HFFc6 (cell line): ENCODE measurements at places on chromosomes 7 and 10. TPM values are rescaled to one million over a fixed set of nuclear protein-coding genes. Genes with fewer than 3 reads are reported as not detected.

TSPAN12 gene
- total RNA-seq: 0.21 to 0.53 TPM (median 0.39 TPM) in 3 replicates

DNA sequence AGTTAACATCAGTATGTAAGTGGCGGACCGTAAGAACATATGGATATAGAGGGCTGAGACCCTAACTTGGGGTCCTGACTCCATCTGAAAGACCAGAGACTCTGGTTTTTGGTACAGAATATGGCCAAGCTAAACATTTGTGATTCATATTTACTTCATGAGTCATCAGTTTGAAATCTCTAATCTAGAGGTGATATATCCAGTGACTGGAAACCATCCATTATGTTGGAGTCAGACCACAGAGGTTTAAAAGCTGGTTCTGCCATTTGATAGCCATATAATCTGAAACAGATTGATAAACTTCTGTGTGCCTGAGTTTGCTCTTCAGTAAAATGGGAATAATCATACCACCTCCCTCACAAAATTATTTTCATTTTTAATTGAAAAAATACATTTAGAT is 505.3 kb downstream of the SORCS3 start:
- no peaks in the 10 kb centered on the region for H3K36me3 ChIP-seq
- no peaks in the 10 kb centered on the region; the same call in 1 of the 2 replicates for H3K27me3 ChIP-seq
- no peak overlapping the region for H3K27ac ChIP-seq
- no peak for DNase-seq
- H3K4me3 ChIP-seq: no peak overlapping the region
- no peaks in the 10 kb centered on the region for H3K4me1 ChIP-seq

RADIL gene
- total RNA-seq: 0.23 to 0.30 TPM (median 0.25 TPM) in 3 replicates

- no peak overlapping the region for H3K27ac ChIP-seq
- peak; percentile 13 for DNase-seq
- H3K27me3 ChIP-seq: peaks cover 6% of the 10 kb centered on the region; the same call in 1 of the 2 replicates
- H3K36me3 ChIP-seq: no peaks in the 10 kb centered on the region
- H3K4me3 ChIP-seq: no peak overlapping the region
- no peaks in the 10 kb centered on the region; the same call in 1 of the 2 replicates for H3K4me1 ChIP-seq
Observed at GRCh38 chr7:123624527-123625183, 23.0 kb downstream of the ASB15 start.

DNA sequence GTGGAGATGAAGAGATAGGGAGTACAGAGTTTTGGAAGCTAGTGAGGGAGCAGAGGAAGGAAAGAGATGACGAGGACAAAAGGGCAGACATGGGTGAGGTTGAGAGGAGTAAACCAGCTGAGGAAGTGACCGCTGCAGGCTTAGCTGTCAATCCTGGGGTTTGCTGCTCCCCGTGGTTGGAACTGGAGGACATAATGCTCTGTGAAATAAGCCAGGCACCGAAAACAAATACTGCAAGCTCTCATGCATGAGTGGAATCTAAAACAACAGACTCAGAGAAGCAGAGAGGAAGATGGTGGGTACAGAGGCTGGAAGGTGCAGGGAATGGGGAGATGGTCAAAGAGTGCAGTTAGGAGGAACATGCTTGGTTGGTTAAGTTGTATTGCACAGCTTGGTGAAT is 482.2 kb upstream of the C7orf33 start:
- H3K4me1 ChIP-seq: no peaks in the 10 kb centered on the region
- H3K27me3 ChIP-seq: peaks cover 2% of the 10 kb centered on the region; the same call in 1 of the 2 replicates
- no peak overlapping the region for H3K27ac ChIP-seq
- no peaks in the 10 kb centered on the region for H3K36me3 ChIP-seq
- no peak for DNase-seq

SFTPA1 gene
- total RNA-seq: not detected in 3 replicates

DNA sequence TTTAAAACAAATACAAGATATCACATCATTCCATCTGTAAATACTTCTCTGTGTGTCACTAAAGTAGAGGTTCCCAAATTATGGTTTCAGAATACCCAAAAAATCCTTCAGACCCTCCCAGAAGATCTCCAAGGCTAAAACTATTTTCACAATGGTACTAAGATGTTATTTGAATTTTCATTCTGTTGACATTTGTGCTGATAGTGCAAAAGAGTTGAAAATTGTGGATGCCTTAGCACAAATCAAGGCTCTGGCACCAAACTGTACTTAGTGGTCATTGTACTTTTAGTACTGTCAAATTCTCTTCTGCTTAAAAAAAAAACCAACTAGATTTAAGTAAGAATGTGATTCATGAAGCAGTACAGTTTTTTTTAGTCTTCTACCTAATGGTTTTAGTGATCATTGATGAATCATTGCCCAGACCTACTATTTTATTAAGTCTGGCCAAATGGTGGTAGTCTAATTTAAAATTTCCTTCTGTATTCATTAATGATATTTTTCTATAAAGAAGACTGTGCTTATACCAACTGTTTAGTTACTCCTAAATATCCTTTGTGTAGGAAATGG is 50.5 kb downstream of the TPST1 start:
- no peaks in the 10 kb centered on the region; the same call in 1 of the 2 replicates for H3K27me3 ChIP-seq
- H3K4me1 ChIP-seq: peaks cover 54% of the 10 kb centered on the region
- peak overlapping the region; percentile 77 for H3K27ac ChIP-seq
- peak overlapping the region; percentile 67 for H3K4me3 ChIP-seq
- peaks cover 17% of the 10 kb centered on the region; the same call in 1 of the 2 replicates for H3K36me3 ChIP-seq

IDI2 gene
- total RNA-seq: not detected in 3 replicates

GRCh38 chr7:120436487-120437060 is 163.6 kb downstream of the KCND2 start:
- H3K27ac ChIP-seq: no peak overlapping the region
- no peak for DNase-seq
- H3K36me3 ChIP-seq: no peaks in the 10 kb centered on the region

GRCh38 chr7:36765605-36766004 is 41.3 kb upstream of the AOAH start:
- no peaks in the 10 kb centered on the region for H3K36me3 ChIP-seq
- DNase-seq: no peak

DMBT1 gene
- 0.07 TPM in 1 of 3 replicates, not detected in the others for total RNA-seq

GRCh38 chr7:87784424-87784823 is 91.7 kb downstream of the SLC25A40 start:
- no peak overlapping the region for H3K27ac ChIP-seq
- H3K4me3 ChIP-seq: no peak overlapping the region
- H3K4me1 ChIP-seq: no peaks in the 10 kb centered on the region
- H3K36me3 ChIP-seq: no peaks in the 10 kb centered on the region

DNA sequence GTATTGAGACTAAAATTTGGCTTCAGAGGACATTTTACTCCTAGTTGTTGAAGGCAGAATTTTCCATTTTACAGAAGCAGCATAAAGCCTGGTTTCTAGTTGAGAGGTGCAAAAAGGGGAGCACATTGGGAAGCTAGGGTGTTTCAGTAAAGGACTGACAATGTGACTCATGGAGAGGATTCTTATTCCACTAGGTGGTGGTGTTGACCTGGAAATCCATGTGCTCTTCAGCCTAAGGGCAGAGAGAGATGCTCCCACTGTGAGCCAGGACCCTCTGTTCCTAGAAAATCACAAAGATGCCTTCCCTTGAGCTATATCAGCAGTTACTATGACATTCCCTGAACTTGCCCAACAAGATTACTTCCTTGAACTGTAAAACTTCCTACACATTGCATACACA is 687.8 kb downstream of the IPMK start:
- H3K36me3 ChIP-seq: no peaks in the 10 kb centered on the region
- H3K27ac ChIP-seq: no peak overlapping the region
- no peak overlapping the region for H3K4me3 ChIP-seq
- H3K4me1 ChIP-seq: no peaks in the 10 kb centered on the region
- no peak for DNase-seq

DNA sequence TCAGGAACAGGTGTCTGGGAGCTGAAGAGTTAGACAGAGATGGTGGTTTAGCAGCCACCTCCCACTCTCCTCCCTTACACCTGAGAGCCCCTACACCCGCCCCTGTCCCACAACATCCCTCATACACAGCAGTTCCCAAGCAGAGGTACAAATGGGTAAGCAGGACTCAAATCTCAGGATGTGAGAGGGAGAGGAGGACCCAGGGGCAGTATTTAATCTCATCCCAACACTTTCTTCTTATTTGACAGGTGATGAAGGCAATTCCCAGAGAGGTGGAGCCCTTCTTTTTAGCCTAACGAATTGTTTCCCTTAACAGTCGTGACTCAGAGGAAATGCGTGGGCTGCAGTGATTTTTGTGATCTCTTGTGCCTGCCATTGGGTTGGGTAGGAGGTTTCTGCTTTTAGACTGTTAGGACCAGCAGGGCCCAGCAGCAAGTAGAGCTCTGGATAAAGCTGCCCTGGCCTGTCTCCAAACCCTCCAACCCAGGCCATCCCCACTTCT is 191.3 kb downstream of the HECW1 start:
- peaks cover 38% of the 10 kb centered on the region for H3K4me1 ChIP-seq
- no peak overlapping the region for H3K4me3 ChIP-seq
- H3K36me3 ChIP-seq: no peaks in the 10 kb centered on the region
- H3K27me3 ChIP-seq: no peaks in the 10 kb centered on the region
- no peak for DNase-seq
- no peak overlapping the region for H3K27ac ChIP-seq

DNA sequence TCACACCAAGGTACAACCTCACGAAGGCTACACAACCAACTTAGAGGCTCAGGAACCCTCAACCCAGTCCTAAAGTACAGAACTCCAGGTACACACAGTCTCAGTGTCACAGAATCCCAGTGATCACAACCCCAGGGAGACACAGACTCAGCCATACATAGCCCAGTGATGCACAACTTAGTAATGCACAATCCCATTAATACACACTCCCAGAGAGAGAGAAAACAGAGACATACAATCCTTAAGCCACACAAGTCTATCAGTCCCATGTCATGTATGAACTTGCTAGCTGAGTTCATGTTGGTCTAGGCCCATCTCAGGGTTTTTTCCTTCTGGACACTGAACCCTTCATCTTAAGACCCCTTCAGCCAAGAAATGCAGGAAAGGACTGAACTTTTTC is 4.6 kb downstream of the KCNIP2 start:
- H3K4me1 ChIP-seq: peaks cover 29% of the 10 kb centered on the region
- H3K27ac ChIP-seq: peak overlapping the region; percentile 18; the same call in 1 of the 2 replicates
- H3K27me3 ChIP-seq: peaks cover 4% of the 10 kb centered on the region
- no peaks in the 10 kb centered on the region for H3K36me3 ChIP-seq
- DNase-seq: no peak

GRCh38 chr7:81075150-81075549 is 156.3 kb upstream of the SEMA3C start:
- peaks cover 28% of the 10 kb centered on the region for H3K4me1 ChIP-seq
- no peaks in the 10 kb centered on the region for H3K27me3 ChIP-seq
- peak; percentile 24 for DNase-seq

DNA sequence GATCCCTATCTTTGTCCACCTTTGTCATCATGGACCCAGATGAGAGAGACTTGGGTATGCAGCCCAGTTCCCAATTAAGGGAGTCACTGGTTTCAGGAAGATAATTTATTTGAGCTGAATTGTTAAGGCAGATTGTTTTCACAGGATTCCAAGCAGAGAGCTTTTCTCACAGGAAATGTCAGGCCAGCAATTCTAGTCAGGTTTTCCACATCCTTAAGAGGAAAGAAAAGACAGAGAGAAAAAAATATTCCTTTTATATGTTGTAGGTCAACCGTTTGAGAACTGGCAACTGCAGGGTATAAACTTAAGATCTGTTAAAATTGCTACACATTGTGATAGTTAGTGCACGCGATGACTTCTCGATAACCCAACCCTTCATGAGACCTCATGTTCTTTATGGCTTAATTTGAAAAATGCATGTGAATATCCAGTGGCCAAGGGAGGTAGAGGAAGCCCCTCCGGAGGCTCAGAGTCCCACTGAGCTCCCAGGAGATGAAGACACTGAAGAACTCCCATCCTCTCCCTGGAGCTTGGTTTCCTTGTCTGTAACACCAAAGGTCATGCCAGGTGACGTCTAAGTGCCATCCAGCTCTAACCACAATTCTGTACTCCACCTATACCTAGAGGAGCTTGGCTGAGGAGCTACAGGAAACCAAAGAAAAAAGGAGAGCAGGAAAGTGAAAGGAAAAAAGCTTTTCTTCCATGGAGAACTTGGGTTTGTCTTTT is 45.6 kb downstream of the MINDY4 start:
- peaks cover 32% of the 10 kb centered on the region for H3K4me1 ChIP-seq
- H3K4me3 ChIP-seq: peak overlapping the region; percentile 63
- H3K36me3 ChIP-seq: no peaks in the 10 kb centered on the region; the same call in 1 of the 2 replicates
- peaks cover 6% of the 10 kb centered on the region; the same call in 1 of the 2 replicates for H3K27me3 ChIP-seq
- DNase-seq: no peak
- 0 out of 2 replicates have a peak overlapping the region, but pooled peaks have one; percentile 15 for H3K27ac ChIP-seq

- DNase-seq: peak; percentile 5
- H3K27me3 ChIP-seq: no peaks in the 10 kb centered on the region; the same call in 1 of the 2 replicates
- peaks cover 4% of the 10 kb centered on the region; the same call in 1 of the 2 replicates for H3K4me1 ChIP-seq
- H3K27ac ChIP-seq: no peak overlapping the region
- peaks cover 12% of the 10 kb centered on the region; the same call in 1 of the 2 replicates for H3K36me3 ChIP-seq
Observed at GRCh38 chr7:105656922-105657521, 75.7 kb upstream of the EFCAB10 start.

TMEM26 gene
- total RNA-seq: 0.08 TPM in 1 of 2 replicates, not detected in the other

- peak; percentile 41 for DNase-seq
- H3K27ac ChIP-seq: no peak overlapping the region
- peaks cover 21% of the 10 kb centered on the region for H3K4me1 ChIP-seq
- H3K36me3 ChIP-seq: no peaks in the 10 kb centered on the region
Observed at GRCh38 chr7:129514683-129515082, 12.4 kb downstream of the SMKR1 start.

TEX47 gene
- not detected in 3 replicates for total RNA-seq

DNA sequence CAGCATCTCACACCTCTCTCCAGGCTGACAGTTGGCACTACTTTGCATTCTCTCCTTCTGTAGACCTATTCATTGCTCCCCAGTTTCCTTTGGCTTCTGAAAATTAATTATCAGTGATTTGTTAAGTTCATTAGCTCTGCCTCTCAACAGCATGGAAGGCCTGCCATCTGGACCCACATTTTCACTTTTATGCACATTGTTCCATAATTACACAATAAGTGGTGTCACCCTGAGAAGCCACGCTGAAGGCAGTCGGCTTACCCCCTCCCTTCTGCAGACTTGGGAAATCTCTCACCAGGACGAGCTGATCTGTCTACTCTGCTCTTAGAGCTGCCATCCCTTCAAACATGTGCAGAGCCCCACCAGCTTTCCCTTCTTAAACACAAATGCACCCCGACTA is 64.7 kb downstream of the SLIT1 start:
- H3K4me3 ChIP-seq: no peak overlapping the region
- H3K36me3 ChIP-seq: no peaks in the 10 kb centered on the region
- no peak overlapping the region for H3K27ac ChIP-seq
- H3K4me1 ChIP-seq: no peaks in the 10 kb centered on the region
- peaks cover 38% of the 10 kb centered on the region for H3K27me3 ChIP-seq

- peaks cover 8% of the 10 kb centered on the region; the same call in 1 of the 2 replicates for H3K4me1 ChIP-seq
- H3K36me3 ChIP-seq: 0 out of 2 replicates have a peak, but pooled peaks cover 4% of the 10 kb centered on the region
- H3K4me3 ChIP-seq: no peak overlapping the region
- no peak overlapping the region for H3K27ac ChIP-seq
- peak; percentile 50 for DNase-seq
Observed at GRCh38 chr10:88389456-88389855, 193.7 kb downstream of the RNLS start.

PPP1R17 gene
- total RNA-seq: not detected in 2 replicates

DNA sequence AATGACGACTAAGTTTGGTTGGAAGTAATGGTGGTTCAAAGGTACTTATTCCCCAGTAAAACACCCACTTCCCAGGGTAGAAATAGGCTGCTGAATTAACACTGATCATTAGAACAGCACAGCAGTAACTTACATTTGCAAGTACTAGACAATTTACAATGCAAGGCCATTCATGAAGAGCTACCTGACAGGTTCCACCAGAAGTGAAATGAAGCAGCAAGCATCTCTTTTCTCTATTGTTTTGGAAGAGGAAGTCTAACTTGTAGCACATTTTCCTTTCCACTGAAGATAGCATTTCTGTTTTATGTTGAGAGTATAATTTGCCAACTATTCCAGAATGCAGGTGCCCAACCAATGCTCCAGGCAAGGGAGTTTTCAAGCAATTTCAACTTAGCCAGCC is 145.9 kb downstream of the CREB5 start:
- H3K36me3 ChIP-seq: no peaks in the 10 kb centered on the region; the same call in 1 of the 2 replicates
- H3K4me3 ChIP-seq: no peak overlapping the region
- no peaks in the 10 kb centered on the region for H3K4me1 ChIP-seq
- no peak overlapping the region for H3K27ac ChIP-seq

NPFFR1 gene
- not detected in 3 replicates for total RNA-seq
